ENCODE measurements at places on chromosomes 3 and 15.
A peak's percentile ranks its signal among the peaks of the same experiment; 100 is the strongest.

GRCh38 chr3:188211476-188211875, 57.5 kb downstream of the LPP start:
- no peak for DNase-seq

- no peak for DNase-seq
Observed at GRCh38 chr3:81426826-81427577, 334.4 kb downstream of the GBE1 start.

DNA sequence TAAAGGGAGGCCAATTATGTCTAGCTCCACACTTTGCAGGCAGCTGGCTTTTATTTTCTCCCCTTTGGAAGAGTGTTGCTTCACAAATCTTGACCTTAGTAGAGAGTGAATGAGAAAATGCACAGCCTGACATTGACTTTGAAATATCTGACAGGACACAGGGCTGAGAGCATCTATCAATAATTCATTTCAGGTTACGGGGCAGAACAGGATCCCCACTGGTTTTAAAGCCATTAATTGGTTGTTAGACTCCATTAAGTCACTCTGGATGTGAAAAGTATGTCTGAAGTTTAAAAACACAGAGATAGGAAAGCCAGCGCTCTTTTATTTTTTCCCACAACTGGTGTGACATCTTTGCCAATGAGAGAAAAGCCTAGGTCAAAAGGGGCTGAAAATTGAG, 251.9 kb upstream of the TMC3 start:
- DNase-seq = no peak

DNA sequence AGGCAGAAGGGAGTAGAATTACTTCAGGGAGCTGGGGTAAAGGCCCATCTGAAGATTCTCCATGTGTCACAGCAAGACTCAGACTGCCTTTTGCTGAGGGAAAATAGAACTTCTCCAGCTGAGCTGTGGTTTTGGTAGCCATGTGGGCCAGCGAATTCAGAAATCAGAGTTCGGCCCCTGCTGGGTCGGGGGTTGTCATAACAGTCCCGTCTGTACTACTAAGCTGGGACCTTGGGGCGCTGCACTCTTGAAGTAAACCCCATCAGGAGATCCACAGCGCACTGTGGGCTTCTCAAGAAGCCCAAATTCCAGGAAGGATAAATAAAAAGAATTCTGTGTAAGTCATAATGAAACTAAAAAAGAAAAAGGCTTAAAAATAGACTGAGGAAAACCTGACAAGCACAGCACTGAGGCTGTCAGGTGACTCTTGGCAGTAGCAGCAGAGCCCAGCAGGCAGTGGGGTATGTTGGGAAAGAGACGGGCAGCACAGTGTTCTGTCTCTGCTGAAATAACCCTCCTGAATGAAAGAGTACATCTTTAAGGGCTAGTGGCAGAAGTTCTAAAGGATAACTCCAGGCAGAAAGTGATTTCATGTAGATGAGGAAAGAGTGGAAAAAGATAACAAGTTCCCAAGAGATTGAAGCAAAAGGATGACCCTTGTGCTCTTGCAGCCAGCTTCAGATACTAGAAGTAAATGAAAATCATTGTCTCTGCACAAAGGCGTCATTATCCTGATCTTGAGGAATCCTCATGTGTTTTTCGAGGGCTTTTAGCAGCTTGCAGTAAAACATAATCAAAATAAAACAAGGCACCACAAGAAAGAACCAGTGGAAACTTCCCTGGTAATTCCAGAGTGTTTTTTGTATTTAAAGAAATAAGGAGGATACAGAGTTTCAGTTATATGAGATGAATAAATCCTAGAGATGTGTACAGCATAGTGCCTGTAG, 74.5 kb downstream of the RAB7A start:
- no peak for DNase-seq

- no peak for DNase-seq
Observed at GRCh38 chr3:77693147-77693546, 653.2 kb downstream of the ROBO2 start.

- DNase-seq = no peak
Observed at GRCh38 chr3:124780356-124780755, 50.1 kb downstream of the UMPS start.

- no peak for DNase-seq
Observed at GRCh38 chr3:3113042-3113709, 3.0 kb upstream of the IL5RA start.

DNA sequence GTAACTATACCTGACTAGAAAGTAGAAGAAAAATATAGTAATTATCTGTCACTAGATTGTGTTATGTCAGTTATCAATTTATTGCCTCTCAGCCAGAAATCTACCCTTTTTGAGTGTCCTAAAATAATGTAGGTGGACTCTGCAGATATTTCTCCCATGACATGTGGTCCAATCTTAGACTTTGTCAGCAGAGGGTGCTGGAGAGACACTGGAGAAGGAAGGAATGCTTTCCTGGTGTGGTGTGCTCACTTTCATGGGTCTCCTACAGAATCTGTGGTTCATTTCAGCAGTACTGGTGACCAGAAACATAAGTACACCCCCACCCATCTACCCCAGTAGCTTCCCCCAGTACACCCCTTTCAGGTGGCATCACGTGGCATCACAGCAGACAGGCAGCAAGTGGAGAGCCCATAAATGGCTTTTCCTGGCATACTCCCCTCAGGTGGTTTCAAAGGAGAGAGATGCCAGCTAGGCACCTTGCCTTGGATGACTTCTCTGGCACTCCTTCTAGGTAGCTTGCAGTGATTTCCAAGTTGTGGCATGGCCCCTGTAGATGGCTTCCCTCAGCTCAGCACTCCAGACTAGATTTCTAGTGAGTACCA, 114.7 kb downstream of the GADL1 start:
- peak; percentile 31 for DNase-seq

DNA sequence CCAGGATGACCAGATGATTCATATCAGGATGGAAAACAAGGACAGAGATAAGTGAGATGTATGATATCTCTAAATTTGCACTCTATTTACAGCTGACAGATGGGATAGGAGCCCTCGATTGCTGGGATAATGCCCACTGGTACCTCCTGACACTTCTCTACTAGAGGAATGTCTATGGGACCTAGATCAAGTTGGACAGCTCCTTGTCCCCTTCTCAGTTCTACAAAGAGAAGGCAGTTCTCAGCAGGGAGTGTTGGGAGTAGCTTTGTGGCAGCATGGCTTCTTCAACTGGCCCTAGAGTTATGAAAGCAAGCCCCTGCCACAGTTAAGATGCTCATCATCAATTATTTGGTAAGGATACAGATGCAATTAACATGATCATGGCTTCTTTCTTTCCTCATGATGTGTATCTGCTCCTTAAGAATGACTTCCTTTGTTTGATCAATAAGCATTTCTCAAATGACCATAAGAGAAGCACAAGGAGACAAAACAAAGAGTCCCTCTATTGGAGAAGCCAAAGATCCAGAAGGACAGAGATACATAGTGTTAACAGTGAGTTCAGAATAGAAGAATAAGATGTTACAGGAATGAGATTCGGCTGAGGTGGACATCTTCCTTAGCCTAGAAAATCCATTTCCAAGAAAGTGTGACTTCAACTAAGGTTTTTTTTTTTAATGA, 481.3 kb downstream of the NAALADL2 start:
- DNase-seq = no peak

GRCh38 chr3:42036483-42036823, 54.7 kb upstream of the TRAK1 start:
- peak; percentile 94 for DNase-seq

DNA sequence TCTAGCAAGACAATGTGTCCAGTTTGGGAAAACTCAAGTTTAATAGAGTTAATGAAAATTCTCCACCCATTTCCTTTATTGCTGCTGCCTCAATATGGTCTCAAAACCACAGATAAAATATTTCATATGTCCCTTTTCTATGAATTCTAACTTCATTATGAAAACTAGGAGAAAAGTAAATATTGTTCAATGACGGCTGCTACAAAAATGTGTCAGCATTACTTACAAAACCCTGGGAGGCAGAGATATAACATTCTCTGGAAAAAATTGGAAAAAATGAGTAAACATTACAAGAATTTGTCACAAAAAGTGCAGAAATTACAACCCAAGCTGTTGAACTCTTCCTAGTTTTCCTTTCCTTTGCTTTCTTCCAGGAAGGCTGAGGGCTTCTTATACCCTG, 22.2 kb upstream of the FBN1 start:
- DNase-seq = no peak

GRCh38 chr15:50318697-50319096, 36.3 kb downstream of the GABPB1 start:
- no peak for DNase-seq

DNA sequence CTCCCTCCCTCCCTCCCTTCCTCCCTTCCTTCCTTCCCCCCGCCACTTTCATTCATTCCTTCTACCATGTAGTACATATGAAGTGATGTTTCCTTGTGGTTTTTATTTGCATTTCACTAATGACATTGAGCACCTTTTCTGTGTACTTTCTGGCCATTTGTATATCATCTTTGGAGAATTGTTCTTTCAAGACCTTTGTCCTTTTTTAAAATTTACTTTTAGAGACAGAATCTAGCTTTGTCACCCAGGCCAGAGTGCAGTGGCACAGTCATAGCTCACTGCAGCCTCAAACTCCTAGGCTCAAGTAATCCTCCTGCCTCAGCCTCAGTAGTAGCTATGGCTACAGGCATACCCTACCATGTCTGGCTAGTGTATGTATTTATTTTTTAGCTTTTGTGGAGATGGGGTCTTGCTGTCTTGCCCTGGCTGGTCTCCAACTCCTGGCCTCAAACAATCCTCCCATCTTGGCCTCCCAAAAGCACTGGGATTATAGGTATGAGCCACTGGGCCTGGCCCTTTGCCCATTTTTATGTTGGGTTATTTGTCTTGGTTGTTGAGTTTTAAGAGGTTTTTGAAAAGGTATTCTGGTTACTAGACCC, 42.0 kb upstream of the CTDSPL2 start:
- DNase-seq = no peak

- no peak for DNase-seq
Observed at GRCh38 chr3:115835946-115836345, 212.6 kb downstream of the GAP43 start.

GRCh38 chr3:68288085-68288484, 633.7 kb upstream of the SUCLG2 start:
- no peak for DNase-seq

DNA sequence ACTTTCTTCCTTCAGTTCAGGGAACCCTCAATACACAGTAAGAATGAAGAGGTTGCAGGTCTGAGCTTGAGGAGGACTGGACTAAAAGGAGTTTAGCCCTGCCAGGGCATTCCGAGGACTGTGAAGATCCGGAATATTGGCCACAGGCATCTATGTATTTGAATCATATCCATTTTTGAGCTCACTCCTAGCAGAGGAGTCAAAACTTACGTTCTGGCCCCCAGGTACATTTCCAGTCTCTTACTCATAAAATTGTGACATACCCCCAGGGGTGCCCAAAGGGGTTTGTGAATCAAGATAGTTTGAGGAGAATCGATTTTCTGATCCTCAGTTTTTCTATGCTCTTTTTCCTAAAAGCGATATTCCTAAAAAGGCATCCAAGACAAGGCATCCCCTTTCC, 27.6 kb upstream of the SRP14 start:
- no peak for DNase-seq

- no peak for DNase-seq
Observed at GRCh38 chr3:186075931-186076567, 32.8 kb downstream of the ETV5 start.

- no peak for DNase-seq
Observed at GRCh38 chr3:181716966-181717365, 5.2 kb downstream of the SOX2 start.

- no peak for DNase-seq
Observed at GRCh38 chr3:160098261-160098908, 109.8 kb downstream of the IL12A start.

DNA sequence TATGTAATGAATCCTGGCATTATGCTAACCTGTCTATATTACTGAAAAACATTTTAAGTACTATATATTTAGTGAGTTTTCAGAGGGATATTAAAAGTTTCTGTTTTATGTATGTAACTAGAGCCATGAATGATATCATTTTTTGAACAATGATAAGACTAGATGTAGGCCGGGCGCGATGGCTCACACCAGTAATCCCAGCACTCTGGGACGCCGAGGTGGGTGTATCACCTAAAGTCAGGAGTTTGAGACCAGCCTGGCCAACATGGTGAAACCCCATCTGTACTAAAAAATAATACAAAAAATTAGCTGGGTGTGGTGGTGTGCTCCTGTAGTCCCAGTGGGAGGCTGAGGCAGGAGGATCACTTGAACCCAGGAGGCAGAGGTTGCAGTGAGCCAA, 34.1 kb downstream of the DHX36 start:
- DNase-seq = no peak

DNA sequence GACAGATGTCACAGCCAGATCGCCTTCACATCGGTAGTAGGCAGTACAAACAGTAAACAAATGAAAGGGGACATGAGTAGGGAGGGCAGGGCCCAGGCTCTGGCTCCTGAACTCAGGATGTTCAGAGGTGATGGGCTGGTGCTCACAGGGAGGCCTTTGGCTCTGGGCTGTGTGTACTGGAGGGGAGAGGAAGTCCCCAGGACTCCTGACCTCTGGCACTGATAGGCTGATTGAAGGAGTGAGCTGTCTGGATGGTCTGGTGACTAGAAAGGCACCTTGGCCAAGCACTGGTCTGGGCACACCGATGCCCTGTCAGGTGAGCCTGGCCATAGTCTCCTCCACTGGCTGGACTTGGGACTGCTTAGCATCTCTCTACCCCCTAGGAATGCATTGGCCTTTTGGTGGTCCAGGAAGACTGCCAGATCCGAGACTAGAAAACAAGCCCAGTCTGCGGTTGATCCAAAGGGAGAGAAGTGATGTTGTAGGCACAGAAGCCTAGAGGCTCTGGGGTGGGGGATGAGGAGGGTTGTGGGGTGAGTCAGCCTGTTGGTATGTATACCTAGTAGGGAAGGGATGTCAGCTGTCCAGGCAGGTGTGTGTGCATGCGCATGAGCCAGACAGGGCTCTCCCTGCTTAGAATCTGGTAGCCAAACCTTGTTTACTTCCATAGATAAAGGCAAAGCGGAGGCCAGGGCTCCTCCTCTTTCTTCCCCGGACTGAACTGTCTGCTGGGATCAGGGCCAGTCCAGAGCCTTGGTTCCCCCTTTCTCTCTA, 1.9 kb downstream of the SPINT1 start:
- no peak for DNase-seq

GRCh38 chr15:39774688-39775267, 7.9 kb downstream of the FSIP1 start:
- DNase-seq = no peak

DNA sequence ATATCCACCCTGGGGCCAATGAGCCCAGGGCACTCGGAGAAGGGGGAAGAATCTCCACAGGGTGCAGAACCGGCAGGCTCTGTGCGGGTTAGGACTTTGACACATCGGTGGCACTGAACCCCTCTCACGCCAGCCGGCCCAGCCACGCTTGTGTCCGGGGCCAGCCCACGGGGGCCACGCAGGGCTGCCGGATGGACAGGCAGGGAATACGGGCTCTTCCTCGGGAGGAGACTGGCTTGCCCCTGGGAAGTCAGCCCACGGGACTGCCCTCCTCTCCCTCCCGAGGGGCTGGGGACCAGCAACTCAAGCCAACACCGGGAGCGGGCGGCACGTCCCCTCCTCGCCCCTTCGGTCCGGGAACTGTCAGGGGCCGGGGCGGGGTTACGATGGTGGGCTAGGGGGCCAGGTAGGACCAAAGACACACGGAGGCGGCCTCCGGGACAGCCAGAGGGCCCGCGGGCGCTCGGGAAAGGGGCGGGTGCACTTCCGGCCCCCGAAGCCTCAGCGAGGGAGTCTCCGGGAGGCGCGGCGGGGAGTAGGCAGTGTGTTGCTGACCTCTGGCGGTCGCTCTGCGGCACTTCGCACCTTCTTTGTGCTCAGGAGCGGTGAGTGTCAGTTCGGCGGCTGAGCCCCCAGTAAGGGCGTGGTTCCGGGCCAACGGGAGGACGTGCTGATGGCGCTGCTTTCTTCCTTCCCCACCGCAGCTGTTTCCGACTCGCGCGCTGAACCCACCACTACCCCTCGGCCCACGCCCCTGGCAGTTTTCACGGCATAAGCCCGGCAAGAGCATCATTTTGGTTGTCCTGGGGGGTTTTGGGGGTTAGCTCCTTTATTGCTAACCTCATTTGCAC, 5.1 kb upstream of the CYP8B1 start:
- DNase-seq = peak; percentile 74
